Stimulated activated CD4-positive, alpha-beta T cell treated with anti-CD3 and anti-CD28 coated beads, Interleukin-4, amount 100 ng/mL, for 24 hours (primary cell): ENCODE measurements at places on chromosomes 13 and 19.
A peak's percentile ranks its signal among the peaks of the same experiment; 100 is the strongest.

GRCh38 chr19:51145916-51146493, 3.9 kb downstream of the SIGLEC7 start:
- DNase-seq, result no peak

DNA sequence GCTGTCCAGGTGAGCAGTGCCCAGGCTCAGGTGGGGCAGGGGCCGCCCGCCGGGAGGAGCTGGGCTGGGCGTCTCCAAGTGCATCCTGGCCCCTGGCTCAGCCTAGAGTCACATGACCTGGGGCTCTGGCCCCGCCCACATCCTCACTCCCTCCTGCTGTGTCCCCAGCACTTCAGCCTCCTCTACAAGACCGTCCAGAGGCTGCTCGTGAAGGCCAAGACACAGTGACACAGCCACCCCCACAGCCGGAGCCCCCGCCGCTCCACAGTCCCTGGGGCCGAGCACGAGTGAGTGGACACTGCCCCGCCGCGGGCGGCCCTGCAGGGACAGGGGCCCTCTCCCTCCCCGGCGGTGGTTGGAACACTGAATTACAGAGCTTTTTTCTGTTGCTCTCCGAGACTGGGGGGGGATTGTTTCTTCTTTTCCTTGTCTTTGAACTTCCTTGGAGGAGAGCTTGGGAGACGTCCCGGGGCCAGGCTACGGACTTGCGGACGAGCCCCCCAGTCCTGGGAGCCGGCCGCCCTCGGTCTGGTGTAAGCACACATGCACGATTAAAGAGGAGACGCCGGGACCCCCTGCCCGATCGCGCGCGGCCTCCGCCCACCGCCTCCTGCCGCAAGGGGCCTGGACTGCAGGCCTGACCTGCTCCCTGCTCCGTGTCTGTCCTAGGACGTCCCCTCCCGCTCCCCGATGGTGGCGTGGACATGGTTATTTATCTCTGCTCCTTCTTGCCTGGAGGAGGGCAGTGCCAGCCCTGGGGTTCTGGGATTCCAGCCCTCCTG, 16.8 kb upstream of the CELF5 start:
- DNase-seq, result no peak

DNA sequence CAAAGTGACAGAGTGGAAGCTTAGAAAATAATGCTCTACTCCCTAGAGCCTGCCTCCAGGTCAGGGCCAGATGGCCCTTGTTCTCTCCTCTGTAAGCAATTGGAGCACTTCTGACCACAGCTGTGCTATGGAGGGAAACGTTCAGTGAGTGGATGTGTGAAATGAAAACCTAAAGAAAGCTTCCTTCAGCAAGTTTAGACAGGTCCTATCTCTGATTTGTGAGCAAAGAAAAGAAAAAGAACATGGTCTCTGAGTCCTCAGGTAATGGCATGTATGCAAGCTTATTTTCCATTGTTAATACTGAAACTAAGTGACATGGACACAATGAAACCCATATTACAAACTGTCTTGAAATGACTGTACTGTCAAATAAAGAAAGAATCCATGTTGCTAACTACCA, 1486.8 kb downstream of the EFNB2 start:
- DNase-seq, result no peak

- no peak for DNase-seq
Measured at GRCh38 chr19:678791-679388, 2.7 kb downstream of the FSTL3 start.

- no peak for DNase-seq
Measured at GRCh38 chr19:10826231-10826630, 9.8 kb downstream of the TMED1 start.

GRCh38 chr13:59568306-59568705, 595.4 kb downstream of the DIAPH3 start:
- DNase-seq, result no peak

GRCh38 chr13:99332456-99332855, 25.3 kb upstream of the GPR183 start:
- no peak for DNase-seq

- no peak for DNase-seq
Measured at GRCh38 chr19:32653599-32653915, 21.4 kb downstream of the ANKRD27 start.

GRCh38 chr13:25901460-25902376, 150.1 kb downstream of the SHISA2 start:
- DNase-seq, result peak; percentile 56

DNA sequence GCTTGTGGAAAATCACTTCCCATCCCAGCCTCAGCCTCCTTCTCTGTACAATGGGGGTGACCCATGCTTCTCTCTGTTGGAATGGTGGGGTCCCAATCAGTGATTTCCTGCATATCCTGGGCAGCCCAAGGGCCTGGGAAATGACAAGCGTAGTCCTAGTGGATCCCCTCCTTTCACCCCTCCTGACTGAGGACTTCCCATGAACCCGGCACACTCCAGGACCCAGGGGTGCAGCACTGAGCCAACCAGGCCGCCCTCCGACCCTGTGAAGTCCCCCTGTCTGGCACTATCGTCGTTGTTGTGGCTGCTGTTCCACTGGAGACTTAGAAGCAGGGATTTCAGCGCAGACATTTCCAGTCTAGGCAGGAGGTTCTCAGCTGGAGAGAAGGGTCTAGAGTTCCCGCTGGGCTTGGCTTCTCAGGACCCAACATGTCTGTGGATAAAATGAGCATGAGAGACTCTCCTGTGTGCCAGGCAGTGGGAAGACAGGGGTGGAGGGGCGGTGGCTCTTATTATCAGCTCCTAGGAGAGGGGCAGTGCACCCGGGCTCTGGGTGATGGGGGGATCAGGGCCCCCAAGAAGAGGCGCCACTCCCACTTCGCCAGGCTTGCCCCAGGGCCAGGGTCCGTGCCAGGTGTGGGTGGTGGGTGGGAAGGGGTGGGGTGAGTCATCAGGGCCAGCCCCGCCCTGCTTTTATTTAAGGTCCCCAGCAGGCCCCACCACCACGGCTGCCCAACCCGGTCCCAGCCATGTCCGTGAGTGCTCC, at the start of gene LGALS7B:
LGALS7B (plus strand) TSS at position 723 of the 766 bp plus-strand sequence; CDS start at position 750, 27 bp downstream.
- no peak for DNase-seq

- DNase-seq, result no peak
Measured at GRCh38 chr13:23995283-23996073, 98.2 kb upstream of the C1QTNF9B start.

- no peak for DNase-seq
Measured at GRCh38 chr13:33284031-33284430, 1.5 kb downstream of the STARD13 start.

- DNase-seq, result no peak
Measured at GRCh38 chr13:50099473-50099872, 84.2 kb downstream of the KCNRG start.

DNA sequence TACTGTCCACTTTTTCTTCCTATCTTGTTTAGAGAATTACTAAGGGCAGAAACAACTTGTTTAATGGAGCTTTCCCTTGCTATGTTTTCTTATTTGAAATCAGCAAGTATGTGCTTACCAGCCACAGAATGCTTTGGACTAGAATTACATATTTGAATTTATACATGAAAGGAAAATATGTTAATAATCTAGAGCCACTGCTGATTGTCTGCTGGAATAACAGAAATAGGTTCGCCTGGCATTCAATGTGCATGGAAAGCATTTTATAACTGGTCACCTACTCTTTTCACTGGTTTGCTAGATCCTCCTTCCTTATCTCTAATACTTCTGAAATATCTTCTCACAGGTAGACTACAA, 8.0 kb downstream of the EFNB2 start:
- DNase-seq, result no peak

DNA sequence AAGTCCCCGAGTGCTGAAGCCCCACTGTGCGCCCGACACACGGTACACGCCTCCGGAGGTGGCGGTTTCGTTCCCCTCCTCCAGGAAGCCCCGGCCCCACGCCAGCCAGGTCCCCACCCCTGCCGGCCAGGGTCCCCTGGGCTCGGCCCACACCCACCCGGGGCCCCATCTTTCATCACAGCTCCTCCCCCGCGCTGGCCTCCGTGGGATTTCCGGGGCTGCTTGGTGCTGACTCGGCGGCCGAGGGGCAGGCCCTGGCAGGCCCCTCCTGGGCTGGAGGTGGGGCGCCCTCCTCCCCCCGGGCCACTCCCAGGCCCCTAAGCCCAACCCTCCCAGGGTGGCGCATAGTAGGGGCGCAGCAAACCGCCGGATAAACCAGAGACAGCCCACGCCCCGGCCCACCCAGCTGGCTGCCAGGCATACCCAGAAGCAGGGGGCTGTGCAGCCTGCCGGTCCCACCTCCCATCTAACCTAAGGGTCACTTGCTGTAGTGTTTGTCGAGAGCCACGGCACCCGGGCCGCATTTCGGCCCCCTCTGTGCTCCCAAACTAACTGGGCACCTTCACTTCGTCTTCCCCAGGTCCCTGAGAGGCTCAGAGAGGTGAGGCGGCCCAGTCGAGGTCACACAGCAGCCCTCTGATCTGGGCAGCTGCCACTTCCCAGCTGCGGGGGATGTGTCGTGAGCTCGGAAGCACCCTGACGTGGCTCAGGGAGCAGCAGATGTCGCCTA, 6.6 kb downstream of the ZBTB7A start:
- DNase-seq, result peak; percentile 58

- DNase-seq, result no peak
Measured at GRCh38 chr19:47545061-47545948, 27.6 kb downstream of the ZNF541 start.

GRCh38 chr19:52398081-52398441, 412 bp downstream of the ZNF528 start:
- DNase-seq, result no peak

DNA sequence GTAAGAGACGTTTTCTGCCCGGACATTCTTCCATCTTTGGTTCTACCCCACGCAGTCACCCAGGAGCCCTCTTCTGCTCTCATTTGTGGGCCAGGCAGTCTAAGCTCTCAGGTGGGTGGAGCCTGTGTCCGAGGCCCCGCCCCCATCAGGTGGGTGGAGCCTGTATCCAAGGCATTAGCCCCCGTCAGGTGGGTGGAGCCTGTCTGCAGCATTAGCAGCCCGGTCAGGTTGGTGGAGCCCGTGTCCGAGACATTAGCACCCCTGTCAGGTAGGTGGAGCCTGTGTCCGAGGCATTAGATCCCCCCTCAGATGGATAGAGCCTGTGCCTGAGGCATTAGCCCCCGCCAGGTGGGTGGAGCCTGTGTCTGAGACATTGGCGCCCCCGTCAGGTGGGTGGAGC, 45.5 kb upstream of the C13orf46 start:
- DNase-seq, result peak; percentile 49

GRCh38 chr19:16462757-16463250, 9.0 kb downstream of the EPS15L1 start:
- DNase-seq, result no peak

DNA sequence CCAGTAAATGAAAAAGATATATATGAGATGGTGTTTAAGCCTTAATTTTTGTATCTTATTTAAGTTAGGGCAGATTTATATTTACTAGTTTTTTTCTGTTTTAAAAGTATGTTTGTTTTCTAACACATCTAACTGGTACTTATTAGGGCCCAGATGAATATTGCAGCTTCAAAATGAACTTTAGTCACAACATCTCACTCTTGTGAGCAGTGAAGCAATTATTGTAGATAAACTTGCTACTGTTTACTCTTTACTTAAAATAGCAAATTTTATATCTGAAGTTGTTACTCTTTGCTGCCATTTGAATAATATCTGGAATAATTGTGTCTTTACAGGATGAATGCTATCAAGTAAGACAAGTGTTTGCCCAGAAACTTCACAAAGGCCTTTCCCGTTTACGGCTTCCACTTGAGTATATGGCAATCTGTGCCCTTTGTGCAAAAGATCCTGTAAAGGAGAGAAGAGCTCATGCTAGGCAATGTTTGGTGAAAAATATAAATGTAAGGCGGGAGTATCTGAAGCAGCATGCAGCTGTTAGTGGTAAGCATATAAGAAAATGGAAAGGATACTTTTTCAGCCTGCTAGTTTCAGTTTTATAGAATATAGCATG, 166.8 kb downstream of the PDS5B start:
- no peak for DNase-seq

GRCh38 chr13:79659121-79659521, 178.2 kb downstream of the NDFIP2 start:
- no peak for DNase-seq

DNA sequence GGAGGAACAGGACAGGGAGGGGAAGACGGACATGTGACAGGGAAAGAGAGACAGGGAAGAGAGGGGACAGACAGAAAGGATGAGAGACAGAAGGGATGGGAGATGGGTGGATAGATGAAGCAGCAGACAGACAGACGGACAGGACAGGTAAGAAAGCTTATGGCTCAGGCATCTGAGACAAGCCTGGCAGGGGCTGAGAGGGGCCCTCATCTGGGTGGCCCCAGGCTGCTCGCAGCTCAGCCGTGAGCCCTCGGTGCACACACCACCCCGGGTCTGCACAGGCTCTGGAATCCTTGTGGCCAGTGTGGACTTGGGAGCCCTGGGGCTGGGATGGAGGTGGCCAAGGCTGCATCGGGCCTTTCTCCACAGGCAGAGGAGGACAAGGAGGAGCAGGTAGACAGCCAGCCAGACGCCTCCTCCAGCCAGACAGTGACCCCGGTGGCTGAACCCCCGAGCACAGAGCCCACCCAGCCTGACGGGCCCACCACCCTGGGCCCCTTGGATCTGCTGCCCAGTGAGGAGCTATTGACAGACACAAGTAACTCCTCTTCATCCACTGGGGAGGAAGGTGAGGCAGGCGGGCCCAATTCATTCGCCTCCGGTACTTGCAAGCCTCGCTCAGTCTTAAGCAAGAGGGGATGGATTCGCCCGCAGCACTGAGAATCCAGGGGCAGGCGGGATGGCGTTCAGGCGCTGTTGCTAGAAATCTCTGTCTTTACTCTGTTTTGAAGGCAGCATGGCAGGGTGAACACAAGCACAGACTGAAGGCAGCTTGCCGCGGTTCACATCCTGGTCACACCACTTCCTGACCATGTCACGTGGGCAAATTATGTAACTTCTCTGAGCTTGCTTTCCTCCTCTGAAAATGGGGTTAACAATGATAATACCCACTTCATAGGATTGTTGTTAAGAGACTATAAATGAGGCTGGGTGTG, 14.0 kb downstream of the GRAMD1A start:
- DNase-seq, result peak; percentile 54

DNA sequence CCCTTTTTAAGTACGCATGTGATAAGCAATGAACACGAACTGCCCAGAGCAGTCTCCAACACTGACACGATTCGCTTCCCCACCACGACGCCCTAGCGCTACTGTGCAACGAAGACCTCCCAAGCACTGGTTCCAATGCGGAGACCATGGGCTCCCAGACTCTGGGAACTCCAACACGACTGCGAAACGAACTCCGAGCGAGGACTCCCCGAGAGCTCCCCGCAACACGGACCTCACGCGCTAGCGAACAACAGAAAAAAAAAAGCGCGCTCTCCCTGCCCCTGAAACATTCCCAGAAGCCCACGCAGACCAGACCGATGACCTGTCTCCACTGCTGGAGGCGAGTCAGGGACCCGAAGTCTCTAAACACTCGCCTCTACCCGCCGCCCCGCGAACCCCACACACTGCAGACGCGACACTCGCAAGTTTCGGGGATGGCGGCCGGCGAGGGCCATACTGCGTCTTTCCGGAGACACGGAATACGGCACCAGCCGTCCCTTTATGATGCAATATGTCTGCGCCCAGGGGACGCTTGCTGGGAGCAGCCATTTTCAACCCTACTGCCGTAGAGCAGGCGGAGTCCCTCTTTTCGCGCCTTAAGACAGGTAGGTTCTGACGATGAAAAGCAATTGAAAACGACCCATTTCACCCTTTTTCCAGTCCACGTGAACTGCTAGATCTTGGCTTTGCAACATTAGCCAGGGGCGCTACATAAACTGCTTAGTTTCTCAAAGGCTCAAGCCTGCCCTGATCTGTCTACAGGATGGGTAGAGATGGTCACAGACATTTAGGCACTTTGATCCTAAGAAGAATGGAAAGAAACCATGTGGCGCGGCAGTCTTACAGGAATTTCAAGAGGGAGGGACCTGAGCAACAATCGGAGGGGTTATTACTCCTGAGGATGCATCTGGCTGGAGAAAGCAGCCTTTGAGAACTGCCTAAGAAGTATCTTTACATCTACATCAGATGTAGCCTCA, at the start of gene ZNF577:
ZNF577 (minus strand) TSS at position 430 of the 977 bp plus-strand sequence. CDS start 7,569 bp downstream, outside the sequence.
- peak; percentile 55 for DNase-seq
